GM20000 (cell line): ENCODE measurements at places on chromosomes 5 and 9.

- no peak for DNase-seq
Observed at GRCh38 chr5:14495301-14495700, 86.3 kb upstream of the OTULINL start.

- no peak for DNase-seq
Observed at GRCh38 chr5:180810959-180811622, 8.5 kb upstream of the MGAT1 start.

DNA sequence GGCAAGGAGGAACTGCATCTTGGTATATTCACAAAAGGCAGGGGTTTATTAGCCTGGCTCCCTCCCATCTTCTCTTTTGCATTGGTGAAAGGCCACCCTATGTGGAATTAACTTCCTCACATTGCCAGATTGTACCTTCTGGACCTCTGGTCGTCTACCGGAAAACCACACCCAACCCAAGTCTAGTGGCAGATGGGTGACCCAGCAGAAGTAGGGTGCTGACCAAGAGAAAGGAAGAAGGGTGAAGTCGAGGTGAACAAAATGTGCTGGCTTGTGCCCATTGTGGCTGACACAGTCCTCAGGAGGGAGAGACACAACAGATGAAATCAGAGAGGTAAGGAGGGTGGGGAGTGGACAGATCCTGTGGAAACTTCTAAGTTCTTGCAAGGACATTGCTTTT, 39.8 kb upstream of the DAP start:
- DNase-seq = no peak

DNA sequence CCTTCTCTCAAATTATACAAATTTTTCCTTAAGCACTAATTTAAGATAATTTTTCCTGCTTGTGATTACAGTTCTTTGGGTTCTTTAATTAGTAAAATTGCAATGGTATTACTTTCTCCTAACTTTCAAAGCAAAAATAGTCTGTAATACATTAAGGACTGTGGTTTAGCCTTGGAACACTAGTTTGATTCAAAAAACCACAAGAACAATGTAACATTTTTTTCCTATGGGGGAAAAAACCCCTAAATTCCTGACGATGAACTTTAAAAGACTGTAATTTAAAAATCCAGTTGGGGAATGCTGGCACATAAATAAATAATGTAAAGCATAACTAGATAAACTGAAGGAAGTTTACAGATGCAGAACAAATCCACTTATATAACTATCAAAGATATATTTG, 65.3 kb downstream of the CDC14B start:
- DNase-seq = no peak

DNA sequence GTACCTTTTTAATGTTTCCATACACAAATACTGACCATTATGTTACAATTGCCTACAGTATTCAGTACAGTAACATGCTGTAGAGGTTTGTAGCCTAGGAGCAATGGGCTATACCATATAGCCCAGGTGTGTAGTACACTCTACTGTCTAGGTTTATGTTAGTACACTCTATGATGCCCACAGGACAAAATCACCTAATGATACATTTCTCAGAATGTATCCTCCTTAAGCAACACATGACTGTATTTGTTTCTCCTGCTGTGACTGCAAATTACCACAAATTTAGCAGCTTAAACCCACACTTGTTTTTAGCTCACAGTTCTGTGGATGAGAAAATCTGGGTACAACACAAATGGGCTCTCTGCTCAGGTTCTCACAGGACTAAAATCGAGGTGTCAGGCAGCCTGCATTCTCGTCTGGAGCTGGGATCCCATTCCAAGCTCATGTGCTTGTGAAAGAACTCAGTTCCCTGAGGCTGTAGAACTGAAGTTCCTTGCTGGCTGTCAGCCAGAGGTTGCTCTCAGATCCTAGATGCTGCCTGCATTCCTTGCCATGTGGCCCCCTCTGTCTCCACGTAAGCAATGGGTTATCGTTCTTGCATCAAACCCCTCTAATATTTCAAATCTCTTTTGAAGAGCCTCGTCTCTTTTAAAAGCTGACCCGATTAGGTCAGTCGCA, 38.6 kb upstream of the PIK3R1 start:
- no peak for DNase-seq

DNA sequence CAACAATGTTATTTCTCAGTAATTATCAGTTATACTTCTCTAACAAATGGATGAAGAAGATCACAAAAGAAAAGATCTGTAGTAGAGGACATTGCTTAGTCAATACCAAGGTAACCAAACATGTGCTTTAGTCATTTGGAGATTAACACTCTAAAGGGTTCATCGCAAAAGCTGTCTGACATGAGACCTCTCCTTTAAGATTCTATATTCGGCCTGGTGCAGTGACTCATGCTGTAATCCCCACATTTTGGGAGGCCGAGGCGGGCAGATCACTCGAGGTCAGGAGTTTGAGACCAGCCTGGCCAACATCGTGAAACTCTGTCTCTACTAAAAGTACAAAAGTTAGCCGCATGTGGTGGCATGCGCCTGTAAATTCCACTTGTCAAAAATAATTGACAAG, 18.3 kb upstream of the CKMT2 start:
- no peak for DNase-seq

- DNase-seq = no peak
Observed at GRCh38 chr5:116673453-116673852, 98.8 kb upstream of the SEMA6A start.

GRCh38 chr5:93580927-93581445, at the start of gene NR2F1-AS1:
Gene NR2F1-AS1, minus strand, starts transcription at chr5:93581219.
- DNase-seq = no peak
